Activated CD4-positive, alpha-beta T cell treated with anti-CD3 and anti-CD28 coated beads, Interleukin-2, Interleukin-4, amounts not matched to agents 100 ng/mL and 50 ng/mL, durations not matched to agents 16 hours and 8 hours (primary cell): ENCODE measurements at places on chromosomes 5 and 9.
A peak's percentile ranks its signal among the peaks of the same experiment; 100 is the strongest.

DNA sequence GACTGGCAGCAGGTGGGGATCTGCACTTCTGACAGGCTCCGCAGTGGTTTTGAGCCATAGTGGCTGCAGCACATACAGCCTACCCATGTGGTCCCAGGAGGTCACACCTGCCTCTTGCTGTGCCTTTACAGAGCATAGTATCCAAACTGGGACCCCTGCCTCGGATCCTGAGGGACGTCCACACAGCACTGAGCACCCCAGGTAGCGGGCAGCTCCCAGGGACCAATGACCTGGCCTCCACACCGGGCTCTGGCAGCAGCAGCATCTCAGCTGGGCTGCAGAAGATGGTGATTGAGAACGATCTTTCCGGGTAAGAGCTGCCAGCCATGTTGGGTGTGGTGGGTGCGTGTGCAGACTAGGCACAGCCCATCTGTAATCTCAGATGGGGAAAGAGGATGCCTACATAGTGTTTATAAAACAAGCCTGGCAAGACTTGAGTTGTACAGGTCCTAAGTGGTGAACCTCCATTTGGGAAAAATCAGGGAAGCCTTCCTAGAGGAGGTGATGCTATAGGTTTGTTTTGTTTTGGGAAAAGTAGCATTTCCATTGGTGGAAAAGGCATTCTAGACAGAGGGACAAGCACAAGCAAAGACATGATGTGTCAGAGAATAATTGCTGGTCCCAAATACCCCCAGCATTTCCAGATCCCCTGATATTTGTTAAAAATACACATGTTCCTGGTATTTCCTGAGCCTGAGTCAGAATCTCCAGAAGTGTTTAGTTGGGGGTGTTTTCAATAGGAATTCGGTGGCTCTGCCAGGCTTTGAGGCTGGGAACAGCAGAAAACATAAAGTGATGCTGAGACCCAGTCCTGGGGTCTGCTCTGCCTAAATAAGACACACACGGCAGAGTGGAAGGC, 119.2 kb downstream of the DAB2IP start:
- DNase-seq = no peak

DNA sequence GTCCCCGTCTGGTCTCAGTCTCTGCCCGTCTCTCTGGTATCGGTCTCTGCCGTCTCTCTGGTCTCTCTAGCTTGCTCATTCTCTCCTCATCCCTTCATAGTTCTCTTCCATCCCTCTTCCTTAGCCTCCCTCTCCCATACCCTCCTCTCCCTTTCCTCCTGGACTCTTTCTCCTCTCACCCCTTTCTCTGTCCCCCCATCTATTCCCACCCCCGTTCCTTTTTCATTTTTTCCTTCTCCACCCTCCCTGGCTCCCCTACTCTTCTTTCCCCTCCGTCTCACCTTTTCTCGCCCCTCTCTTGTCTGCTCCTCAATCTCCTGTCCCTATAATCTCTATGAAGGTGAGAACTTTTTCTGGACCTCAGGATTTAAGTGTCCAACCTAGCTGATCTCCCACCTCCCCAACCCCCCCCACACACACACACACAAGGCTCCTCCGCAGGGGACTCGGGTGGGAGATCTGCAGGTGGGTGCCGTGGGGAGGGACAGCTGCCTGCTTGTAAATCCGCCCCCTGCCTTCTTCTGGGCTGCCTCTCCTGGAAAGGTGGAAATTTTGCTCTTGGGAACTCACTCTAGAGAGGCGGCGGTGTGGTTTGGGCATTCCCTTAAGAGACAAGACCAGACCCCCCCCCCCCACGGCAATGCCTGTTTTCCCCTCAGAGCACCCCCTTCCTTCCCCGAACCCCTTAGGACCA, 953 bp downstream of the UBE2QL1 start:
- DNase-seq = no peak

DNA sequence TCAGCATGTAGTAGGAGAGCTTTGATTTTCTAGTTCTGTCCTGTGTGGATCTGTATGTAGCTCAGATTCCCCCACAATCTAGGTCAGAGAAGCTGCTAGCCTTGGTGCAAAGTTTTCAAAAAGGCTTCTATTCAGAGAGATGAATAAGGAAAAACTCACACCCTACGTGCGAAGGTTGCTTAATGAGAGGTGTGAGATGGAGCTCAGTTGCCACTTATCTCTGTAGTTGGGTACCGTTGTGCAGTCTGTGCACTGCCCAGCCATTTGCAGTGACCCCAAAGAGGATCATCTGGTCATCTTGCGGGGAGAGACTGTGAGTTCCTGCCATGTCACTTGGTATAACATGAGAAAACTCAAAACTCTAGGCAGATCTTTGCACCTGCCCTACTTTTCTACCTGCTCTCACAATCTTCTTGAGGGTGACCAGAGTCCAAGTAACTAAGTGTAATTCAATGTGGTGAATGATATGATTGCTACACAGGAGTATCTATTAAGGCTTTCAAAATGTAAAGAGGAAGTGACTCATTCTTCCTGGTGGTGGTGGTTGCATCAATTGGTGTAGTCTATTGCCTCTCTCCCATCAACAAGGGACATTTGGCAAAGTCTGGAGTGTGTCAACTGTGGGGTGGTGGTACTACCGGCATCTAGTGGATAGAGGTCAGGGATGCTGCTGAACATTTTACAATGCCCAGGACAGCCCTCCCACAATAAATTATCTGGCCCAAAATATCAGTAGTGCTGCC, 65.2 kb downstream of the TMC1 start:
- DNase-seq = peak; percentile 76

- DNase-seq = no peak
These were observed 75.1 kb downstream of the KCNT1 start for GRCh38 chr9:135776893-135777622.

DNA sequence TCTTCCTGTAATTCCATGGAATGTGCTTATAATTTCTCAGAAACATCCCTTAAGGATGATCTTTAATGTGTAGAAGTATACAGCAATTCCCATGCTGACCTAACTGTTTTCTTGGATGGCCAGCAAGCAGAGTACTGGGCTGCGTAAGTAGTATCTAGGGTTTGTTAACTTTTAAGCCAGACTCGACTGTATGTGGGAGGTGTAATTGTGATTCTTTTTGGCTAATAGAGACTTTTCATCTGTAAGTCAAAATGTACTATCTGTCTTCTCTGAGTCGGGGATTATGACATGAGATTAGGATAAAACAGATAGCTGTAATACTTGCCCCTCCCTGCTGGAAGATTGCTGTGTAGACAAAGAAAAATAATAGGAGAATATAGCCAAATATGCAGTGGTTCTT, 169.3 kb downstream of the SGCD start:
- DNase-seq = no peak
